SK-N-SH (cell line): ENCODE measurements at places on chromosomes 5 and 9.
A peak's percentile ranks its signal among the peaks of the same experiment; 100 is the strongest.

DNA sequence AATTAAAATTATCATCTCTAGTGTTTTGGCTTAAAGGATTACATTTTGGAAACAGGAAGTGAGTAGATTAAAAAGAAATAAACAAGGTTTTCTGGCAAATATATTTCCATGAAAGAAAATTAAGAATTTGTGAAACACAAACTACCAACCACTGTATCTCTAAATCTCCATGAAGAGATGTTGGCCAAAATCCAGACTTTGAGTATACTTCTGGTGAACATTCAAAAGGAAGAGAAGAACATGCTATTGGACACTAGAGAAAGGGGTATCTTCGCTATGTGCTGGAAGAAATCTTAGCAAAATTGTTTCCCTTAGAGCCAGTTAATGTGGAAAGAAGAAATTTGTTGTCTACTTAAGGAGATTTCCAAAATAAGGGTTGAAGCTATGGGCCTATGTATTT, 710.4 kb upstream of the CTNND2 start:
- H3K36me3 ChIP-seq: no peaks in the 10 kb centered on the region
- DNase-seq: no peak
- H3K27me3 ChIP-seq: no peaks in the 10 kb centered on the region
- H3K27ac ChIP-seq: no peak overlapping the region
- no peak overlapping the region for H3K4me3 ChIP-seq

DNA sequence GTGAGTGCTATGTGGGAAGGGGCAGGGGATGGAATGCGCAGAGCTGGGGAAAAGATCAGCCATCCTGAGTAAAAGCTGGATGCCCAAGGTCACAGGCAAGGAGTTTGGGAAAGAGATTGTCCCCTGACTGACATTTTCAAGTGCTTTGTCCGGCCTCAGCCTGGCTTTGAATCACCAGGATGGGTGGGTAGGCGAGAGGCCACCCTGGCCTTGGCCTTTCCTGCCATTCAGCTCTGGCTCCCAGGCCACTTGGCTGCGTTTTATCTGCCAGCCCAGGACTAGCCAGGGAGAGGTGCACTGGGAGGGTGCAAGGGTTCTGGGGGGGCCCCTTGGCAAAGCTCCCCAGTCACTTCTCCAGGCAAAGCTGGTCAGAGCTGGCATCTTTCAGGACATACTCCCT, 37.4 kb upstream of the SYNPO start:
- H3K4me3 ChIP-seq: no peak overlapping the region
- no peaks in the 10 kb centered on the region for H3K27me3 ChIP-seq
- no peak for DNase-seq
- H3K36me3 ChIP-seq: peaks cover 5% of the 10 kb centered on the region; the same call in 1 of the 2 replicates

DNA sequence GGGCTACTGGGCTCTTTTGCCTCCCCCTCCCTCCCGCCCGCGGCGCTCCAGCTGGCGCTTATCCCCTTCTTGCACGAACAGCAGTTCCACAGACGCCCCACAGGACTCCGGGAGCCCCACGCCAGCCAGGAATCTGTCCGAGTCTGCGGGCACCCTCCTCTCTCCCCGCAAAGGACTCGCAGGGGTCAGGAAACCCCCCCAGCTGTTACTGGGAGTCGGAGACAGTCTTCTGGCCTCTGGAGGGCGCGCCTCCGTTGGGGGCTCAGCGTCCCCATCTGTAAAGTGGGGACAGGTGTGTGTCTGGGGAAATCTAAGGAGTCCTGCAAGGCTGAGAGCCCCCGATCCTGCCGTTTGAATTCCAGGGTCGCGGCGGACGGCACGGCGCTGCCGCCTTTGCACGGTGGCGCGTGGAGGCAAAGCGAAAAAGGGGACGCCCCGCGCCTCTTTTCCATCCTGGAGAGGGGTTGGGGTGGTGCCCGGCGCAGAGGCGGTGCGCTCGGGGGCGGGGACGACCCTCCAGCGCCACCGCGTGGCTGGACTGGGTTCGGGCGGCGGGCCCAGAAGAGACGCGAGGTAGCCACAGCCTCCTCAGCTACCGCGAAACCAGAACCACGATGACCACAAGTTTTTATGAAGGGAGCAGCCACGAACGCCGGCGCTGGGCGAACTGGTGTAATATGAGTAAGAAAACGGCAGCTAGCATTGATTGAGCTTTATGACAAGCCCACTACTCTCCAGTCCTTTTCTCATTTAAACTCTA, 2.8 kb upstream of the CCIN start:
- peak overlapping the region; percentile 48 for H3K4me3 ChIP-seq
- peaks cover 37% of the 10 kb centered on the region for H3K4me1 ChIP-seq
- peak; percentile 96 for DNase-seq
- H3K27ac ChIP-seq: no peak overlapping the region
- H3K36me3 ChIP-seq: no peaks in the 10 kb centered on the region

DNA sequence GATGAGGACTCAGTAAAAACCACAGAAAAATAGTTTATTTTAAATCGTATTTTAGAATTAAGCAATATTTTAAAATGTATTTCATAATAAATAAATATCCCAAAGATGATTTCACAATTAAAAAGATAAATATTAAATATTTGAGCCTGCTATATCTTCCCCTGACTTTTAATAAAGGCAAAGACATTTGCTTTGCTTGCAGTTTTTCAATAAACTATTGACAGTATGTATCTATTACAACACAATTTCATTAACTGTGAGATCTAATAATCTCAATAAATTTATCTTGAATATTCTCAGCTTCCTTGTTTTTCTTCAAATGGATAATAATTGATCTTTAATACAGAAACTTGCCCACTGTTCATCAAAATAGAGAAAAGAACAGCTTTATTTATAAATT, 186.2 kb upstream of the TARS1 start:
- no peaks in the 10 kb centered on the region for H3K36me3 ChIP-seq
- no peak overlapping the region for H3K4me3 ChIP-seq

GRCh38 chr9:83656032-83656680, 33.2 kb downstream of the IDNK start:
- peaks cover 83% of the 10 kb centered on the region for H3K36me3 ChIP-seq
- no peak overlapping the region for H3K4me3 ChIP-seq
- no peaks in the 10 kb centered on the region for H3K27me3 ChIP-seq
- no peak overlapping the region for H3K27ac ChIP-seq
- H3K4me1 ChIP-seq: no peaks in the 10 kb centered on the region
- DNase-seq: no peak

GRCh38 chr9:33620738-33621439, 96.8 kb downstream of the ANKRD18B start:
- peak overlapping the region; percentile 76; the same call in 1 of the 2 replicates for H3K27ac ChIP-seq
- peaks cover 12% of the 10 kb centered on the region; the same call in 1 of the 2 replicates for H3K4me1 ChIP-seq
- H3K4me3 ChIP-seq: no peak overlapping the region
- H3K36me3 ChIP-seq: no peaks in the 10 kb centered on the region

GRCh38 chr5:138632900-138633489, 57.8 kb upstream of the HSPA9 start:
- H3K4me3 ChIP-seq: no peak overlapping the region
- no peaks in the 10 kb centered on the region for H3K27me3 ChIP-seq
- H3K36me3 ChIP-seq: no peaks in the 10 kb centered on the region
- peak; percentile 69 for DNase-seq
- no peak overlapping the region for H3K27ac ChIP-seq
- peaks cover 14% of the 10 kb centered on the region; the same call in 1 of the 2 replicates for H3K4me1 ChIP-seq

DNA sequence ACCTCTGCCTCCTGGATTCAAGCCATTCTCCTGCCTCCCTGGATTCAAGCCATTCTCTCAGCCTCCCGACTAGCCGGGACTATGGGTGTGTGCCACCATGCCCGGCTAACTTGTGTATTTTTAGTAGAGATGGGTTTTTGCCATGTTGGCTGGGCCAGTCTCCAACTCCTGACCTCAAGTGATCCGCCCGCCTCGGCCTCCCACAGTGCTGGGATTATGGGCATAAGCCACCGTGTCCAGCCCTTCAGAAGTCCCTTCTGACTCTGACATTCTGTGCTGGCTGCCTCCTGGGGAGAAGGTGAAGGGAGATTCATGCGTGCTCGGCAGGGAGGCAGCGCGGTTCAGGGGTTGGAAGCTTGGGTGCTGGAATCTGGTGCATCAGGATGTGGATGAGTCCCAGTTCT, 28.8 kb downstream of the PRRX2 start:
- H3K4me1 ChIP-seq: no peaks in the 10 kb centered on the region; the same call in 1 of the 2 replicates
- no peak for DNase-seq
- no peaks in the 10 kb centered on the region for H3K36me3 ChIP-seq
- no peak overlapping the region for H3K27ac ChIP-seq
- no peaks in the 10 kb centered on the region for H3K27me3 ChIP-seq

GRCh38 chr9:124844291-124844690, 9.0 kb upstream of the WDR38 start:
- no peaks in the 10 kb centered on the region for H3K4me1 ChIP-seq
- H3K27ac ChIP-seq: no peak overlapping the region
- H3K27me3 ChIP-seq: no peaks in the 10 kb centered on the region
- DNase-seq: no peak
- no peaks in the 10 kb centered on the region for H3K36me3 ChIP-seq
